Lung (tissue), 17 donors: ENCODE measurements at places on chromosomes 3 and 15. TPM values are rescaled to one million over a fixed set of nuclear protein-coding genes. Genes with fewer than 3 reads are reported as not detected.

The UPK1B gene
- 0.60 TPM for total RNA-seq

The FETUB gene
- total RNA-seq, result not detected

The KBTBD13 gene
- 0.21 TPM for total RNA-seq

The CD47 gene
- total RNA-seq, result 150 TPM

The PLA2G4E gene
- 1.7 TPM for total RNA-seq

The SST gene
- not detected for total RNA-seq

The SETD5 gene
- total RNA-seq, result 100 TPM

The P2RY12 gene
- 3.0 TPM for total RNA-seq

The SLITRK3 gene
- 0.68 TPM for total RNA-seq

The ZIC1 gene
- not detected for total RNA-seq

The SCN5A gene
- total RNA-seq, result 0.68 TPM

The NT5DC2 gene
- total RNA-seq, result 85.6 TPM

The P2RY1 gene
- total RNA-seq, result 12.5 TPM

The LMAN1L gene
- 0.31 TPM for total RNA-seq

The LEO1 gene
- 25.4 TPM for total RNA-seq

The STAB1 gene
- total RNA-seq, result 53.1 TPM

The GOLGA6L9 gene
- total RNA-seq, result 13.7 TPM

The SSR3 gene
- total RNA-seq, result 83.7 TPM

The CRYGS gene
- 3.2 TPM for total RNA-seq

The ALPK3 gene
- 12.2 TPM for total RNA-seq

The TICRR gene
- total RNA-seq, result 1.7 TPM

The PDE12 gene
- 10.5 TPM for total RNA-seq

The TMC3 gene
- not detected for total RNA-seq

The ZSCAN29 gene
- total RNA-seq, result 20.1 TPM

The PARP14 gene
- 118 TPM for total RNA-seq

The ADAMTS9 gene
- total RNA-seq, result 46.2 TPM

The KBTBD12 gene
- 3.1 TPM for total RNA-seq

The SKIC8 gene
- total RNA-seq, result 45.1 TPM

The PRSS50 gene
- total RNA-seq, result 2.2 TPM

The SSUH2 gene
- total RNA-seq, result 3.4 TPM

The OIP5 gene
- total RNA-seq, result 1.5 TPM

The KLHL6 gene
- total RNA-seq, result 15.4 TPM

The FGF7 gene
- total RNA-seq, result 32.2 TPM

The RPL14 gene
- total RNA-seq, result 1,578 TPM

The SPTBN5 gene
- 1.6 TPM for total RNA-seq

The SCAANT1 gene
- total RNA-seq, result not detected

The SNRK gene
- total RNA-seq, result 139 TPM

The CLASP2 gene
- 165 TPM for total RNA-seq
